CD4-positive, alpha-beta T cell treated with Interleukin-15 for 4 hours (primary cell): ENCODE measurements at places on chromosomes 3 and 15.

- DNase-seq = peak; percentile 62
Measured at GRCh38 chr3:48662753-48663488, at the start of gene CELSR3. CELSR3 (minus strand) TSS chr3:48662886; CDS start chr3:48662634, 252 bp downstream.

GRCh38 chr3:16871915-16872842 lies 12.6 kb upstream of the PLCL2 start:
- DNase-seq = no peak

GRCh38 chr15:70267879-70268278 lies 170.2 kb upstream of the TLE3 start:
- no peak for DNase-seq

- DNase-seq = no peak
Measured at GRCh38 chr3:161894657-161895056, 398.0 kb downstream of the OTOL1 start.

DNA sequence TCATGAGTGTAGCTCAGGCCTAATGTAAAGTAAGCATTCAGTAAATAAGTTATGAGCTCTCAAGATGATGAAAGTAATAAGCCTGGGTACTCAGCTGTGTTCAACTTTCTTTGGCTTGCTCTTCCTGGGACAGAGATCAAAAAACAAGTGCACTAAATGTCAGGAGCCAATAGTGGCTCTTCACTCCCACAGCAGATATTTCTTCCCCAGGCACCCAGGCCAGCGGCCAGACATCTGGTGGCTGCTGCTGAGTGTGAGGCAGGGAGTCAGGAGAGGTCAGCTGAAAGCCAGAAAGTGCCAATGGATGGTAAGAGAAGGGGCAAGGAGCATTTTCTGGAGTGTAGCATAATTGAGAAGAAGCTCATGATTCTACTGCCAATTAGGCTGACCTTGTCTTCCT lies 18.2 kb upstream of the ITGA11 start:
- no peak for DNase-seq

DNA sequence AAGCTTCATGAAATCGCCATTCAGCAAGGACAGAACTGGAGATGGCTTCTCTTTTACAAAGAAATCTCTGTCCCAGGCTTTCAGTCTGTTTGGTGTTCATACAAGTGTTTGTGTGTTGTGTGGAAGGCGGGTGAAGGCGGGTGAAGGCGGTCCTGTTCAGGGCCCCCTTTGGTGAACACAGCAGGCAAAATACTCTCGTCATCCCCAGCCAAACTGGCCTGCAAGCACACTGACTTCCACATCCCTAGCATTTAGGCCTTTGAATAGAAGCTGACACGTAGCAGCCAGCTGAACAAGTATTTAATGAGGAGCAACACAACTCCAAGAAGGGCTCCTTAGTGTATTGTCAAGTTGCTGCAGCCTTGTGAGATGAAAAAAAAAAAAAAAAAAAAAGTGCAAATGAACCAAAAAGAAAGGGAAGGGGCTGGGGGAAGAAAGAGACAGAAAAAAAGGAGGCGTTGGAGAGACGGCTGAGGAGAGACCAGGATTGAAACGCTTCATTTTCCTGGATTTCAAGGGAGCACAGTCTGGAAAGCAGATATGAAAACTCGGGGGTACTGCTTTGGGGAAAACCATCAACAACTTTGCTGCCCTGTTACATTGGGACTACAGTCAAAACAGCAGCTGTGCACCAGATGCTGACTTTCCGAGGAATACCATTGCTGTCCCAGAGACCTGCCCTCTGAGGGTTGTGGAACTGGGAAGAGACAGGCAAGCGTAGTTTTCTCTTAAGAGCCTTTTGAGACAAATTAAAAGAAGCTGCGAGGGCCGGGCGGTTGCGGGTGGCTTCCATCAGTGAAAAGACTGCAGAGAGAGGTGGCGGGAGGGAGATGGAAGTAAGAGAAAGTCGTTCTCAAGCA lies 74.6 kb downstream of the TGFBR2 start:
- DNase-seq = no peak

- DNase-seq = peak; percentile 16
Measured at GRCh38 chr3:185825006-185825638, at the start of gene IGF2BP2. IGF2BP2 (minus strand) TSS chr3:185825042; CDS start chr3:185824960, 82 bp downstream.

GRCh38 chr3:76132154-76132470 lies 346.8 kb upstream of the ZNF717 start:
- DNase-seq = no peak

GRCh38 chr3:100086401-100086800 lies 27.9 kb downstream of the FILIP1L start:
- DNase-seq = no peak

- no peak for DNase-seq
Measured at GRCh38 chr3:106685745-106686144, 691.5 kb upstream of the CCDC54 start.

- no peak for DNase-seq
Measured at GRCh38 chr3:101300073-101300472, 20.3 kb downstream of the IMPG2 start.

GRCh38 chr3:66320390-66320789 lies 99.6 kb downstream of the SLC25A26 start:
- no peak for DNase-seq

GRCh38 chr15:78976691-78977090 lies 31.8 kb upstream of the CTSH start:
- no peak for DNase-seq

GRCh38 chr3:23949784-23950183 lies 4.7 kb downstream of the NR1D2 start:
- no peak for DNase-seq

GRCh38 chr3:95705786-95706418 lies 1108.5 kb upstream of the EPHA6 start:
- DNase-seq = peak; percentile 47

DNA sequence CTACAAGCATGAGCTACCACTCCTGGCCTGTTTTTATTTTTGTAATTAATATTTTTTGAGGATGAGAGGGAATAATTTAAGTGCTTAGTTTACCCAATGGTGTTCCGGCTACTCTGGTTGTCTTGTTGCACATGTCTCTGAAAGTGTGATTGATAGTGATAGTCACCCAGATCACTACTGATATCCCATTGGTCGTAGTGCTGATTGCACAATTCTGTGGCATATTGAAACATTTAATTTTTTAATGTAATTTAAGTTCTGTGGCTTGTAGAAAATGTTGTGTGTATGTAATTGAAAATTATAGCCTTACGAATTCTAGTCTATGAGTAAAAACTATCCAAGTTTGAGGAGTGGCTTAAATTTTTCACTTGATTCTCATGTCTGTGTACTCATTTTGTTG lies 11.9 kb downstream of the ARIH2 start:
- no peak for DNase-seq

- DNase-seq = no peak
Measured at GRCh38 chr3:143736205-143736997, 111.9 kb downstream of the SLC9A9 start.

- DNase-seq = no peak
Measured at GRCh38 chr3:194522579-194523046, 35.8 kb upstream of the ATP13A3 start.

GRCh38 chr15:85116925-85117646 lies 135.4 kb downstream of the PDE8A start:
- DNase-seq = no peak

- no peak for DNase-seq
Measured at GRCh38 chr3:67401921-67402320, 252.5 kb downstream of the SUCLG2 start.

DNA sequence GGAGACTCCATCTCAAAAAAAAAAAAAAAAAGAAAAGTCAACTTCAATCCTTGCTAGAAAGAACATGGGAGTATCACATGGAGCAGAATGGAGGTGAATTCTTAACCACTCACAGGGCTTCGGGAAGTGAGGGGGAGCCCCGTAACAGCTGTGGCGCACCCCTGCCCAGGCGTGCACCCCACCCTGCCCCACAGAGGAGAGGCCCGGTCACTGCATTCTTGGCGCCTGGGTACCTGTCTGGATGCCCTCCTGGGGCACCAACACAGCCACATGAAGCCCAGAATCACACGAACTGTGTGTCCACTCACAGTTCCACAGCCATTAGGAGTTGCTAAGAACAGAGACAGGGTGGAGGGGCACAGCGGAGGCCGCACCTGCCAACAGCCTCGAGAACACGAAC lies 51.8 kb downstream of the NIPA2 start:
- no peak for DNase-seq

- DNase-seq = no peak
Measured at GRCh38 chr3:171176244-171176933, 149.9 kb upstream of the SLC2A2 start.

- DNase-seq = no peak
Measured at GRCh38 chr3:25339225-25339624, 88.8 kb upstream of the RARB start.

DNA sequence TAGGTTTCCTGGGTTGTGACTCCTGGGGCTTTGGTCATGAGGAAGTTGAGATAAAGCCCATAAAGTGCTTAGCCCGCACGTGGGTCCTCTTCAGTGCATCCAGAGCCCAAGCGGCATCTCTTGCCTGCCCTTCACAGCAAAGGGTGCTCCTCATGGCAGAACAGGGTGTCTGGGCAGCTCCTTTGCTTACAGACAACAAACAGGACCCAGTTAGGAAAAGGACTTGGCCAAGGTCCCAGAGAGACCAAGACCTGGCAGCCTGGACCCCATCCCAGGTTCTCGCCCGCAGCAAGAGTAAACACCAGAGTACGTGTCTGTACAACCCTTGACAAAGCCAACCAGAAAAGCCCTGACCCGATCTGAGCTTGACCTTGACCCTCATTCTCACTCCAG lies 27.0 kb downstream of the ALS2CL start:
- no peak for DNase-seq

- no peak for DNase-seq
Measured at GRCh38 chr3:79041621-79042020, 726.2 kb downstream of the ROBO1 start.

DNA sequence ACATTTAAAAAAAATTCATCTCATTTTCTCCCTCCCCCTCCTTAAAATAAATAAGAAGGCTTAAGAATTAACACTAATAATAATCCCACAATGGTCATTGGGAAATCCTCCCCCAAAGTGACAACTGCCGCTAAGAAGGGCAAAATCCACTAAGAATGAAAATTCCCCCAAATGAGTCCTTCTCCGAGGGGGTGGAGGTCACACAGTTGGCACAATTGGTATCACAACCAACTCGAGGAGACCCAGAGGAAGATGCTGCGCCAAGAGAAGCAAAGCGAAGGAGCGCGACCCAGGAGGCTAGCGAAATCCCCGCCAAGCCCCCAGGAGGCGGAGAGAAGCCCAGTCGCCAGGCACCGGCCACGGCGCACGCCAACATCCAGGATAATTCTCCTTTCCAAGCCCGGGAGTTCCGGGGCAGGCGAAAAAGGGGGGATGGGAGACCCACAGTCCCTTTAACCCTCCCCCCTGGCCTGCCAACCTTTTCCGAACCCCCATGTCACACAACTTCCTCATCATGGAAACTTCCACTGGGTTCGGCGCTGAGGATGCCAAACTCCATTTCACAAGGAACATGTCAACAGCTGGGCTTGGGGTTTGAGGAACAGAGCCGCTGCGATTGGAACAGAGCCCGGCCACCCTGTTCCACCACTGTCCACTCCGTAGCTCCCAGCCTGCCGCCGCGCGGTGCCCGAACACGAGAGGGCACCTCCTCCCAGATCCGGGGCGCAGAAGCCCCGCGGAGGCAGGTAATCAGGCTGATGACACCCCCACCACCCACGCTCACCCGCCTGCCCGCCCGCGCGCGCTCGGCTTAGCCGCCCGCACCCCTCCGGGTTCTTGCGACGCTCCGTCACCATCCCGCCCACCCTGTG lies 668 bp downstream of the THRB start:
- DNase-seq = no peak

- DNase-seq = no peak
Measured at GRCh38 chr3:106640353-106640752, 736.9 kb upstream of the CCDC54 start.

DNA sequence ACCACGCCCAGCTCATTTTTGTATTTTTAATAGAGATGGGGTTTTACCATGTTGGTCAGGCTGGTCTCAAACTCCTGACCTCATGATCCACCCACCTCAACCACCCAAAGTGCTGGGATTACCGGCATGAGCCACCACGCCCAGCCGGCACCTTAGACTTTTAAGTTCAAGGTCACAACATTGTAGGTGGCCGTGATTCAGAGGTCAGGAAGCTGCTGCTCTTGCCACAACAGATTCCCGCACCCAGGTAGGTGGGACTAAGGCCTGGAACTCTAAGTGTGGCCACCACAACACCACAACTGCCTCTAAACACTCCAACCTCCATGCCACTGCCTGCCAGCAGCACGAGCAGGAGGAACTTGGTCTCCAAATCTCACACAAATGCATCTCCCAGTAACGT lies 196.8 kb downstream of the STT3B start:
- DNase-seq = no peak

GRCh38 chr15:53980021-53980420 lies 1.8 kb downstream of the UNC13C start:
- no peak for DNase-seq

- no peak for DNase-seq
Measured at GRCh38 chr3:109257269-109257668, 59.0 kb downstream of the DPPA2 start.

DNA sequence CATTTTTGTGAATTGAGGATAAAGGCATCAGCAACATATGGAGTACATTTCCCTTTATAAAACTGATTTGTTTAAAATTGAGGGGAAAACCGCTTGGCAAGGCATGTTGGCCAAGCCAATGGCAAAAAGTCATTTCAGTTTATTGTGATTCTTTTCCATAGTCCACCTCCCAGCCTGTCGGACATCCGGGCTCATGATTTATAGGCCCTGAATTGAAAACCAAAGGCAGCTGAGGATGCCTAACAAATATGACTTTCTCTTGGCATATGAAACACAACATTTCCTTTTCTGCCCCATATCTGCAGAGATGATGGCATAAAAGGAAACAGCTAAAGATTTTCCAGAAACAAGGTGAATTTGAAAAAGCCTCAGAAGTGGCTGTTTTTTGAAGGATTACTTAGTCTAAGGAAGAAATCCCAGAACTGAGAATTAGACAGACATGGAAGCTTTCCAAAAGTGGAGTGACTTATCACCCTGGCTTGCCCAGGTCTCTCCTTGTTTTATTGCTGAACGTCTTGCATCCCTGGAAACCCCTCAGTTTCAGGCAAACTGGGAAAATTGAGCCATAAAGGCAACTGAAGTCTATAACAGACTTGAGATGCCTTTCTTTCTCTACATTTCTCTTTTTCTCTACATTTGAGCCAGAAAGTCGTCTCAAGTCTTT lies 74.0 kb downstream of the COL8A1 start:
- no peak for DNase-seq

- no peak for DNase-seq
Measured at GRCh38 chr3:38555149-38555840, 59.2 kb downstream of the EXOG start.

DNA sequence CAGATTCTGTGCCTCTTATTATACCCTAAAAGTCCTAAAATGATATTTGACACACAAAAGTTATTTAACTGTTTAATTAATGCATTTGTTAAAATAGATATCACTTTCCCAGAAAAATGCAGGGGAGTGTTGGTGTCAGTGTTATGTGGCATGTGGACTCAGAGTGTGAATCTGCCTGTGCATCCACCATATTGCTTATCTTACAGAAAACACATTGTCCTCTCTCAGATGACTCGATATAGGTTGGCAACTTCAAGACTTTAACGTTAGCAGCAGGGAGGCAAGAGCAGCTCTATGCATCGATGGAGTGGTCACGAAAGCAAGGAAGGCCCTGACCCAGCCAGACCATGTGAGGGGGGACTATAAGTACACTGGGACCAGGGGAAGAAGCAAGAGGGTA lies 165.4 kb upstream of the DCBLD2 start:
- no peak for DNase-seq
